ENCODE measurements at places on chromosomes 5 and 9.
A peak's percentile ranks its signal among the peaks of the same experiment; 100 is the strongest.

GRCh38 chr5:144566747-144567420 is 396.2 kb downstream of the KCTD16 start:
- DNase-seq = no peak

- DNase-seq = no peak
Observed at GRCh38 chr9:110446171-110446570, 108.5 kb upstream of the TXNDC8 start.

GRCh38 chr9:78775211-78775610 is 478.3 kb downstream of the PSAT1 start:
- DNase-seq = no peak

DNA sequence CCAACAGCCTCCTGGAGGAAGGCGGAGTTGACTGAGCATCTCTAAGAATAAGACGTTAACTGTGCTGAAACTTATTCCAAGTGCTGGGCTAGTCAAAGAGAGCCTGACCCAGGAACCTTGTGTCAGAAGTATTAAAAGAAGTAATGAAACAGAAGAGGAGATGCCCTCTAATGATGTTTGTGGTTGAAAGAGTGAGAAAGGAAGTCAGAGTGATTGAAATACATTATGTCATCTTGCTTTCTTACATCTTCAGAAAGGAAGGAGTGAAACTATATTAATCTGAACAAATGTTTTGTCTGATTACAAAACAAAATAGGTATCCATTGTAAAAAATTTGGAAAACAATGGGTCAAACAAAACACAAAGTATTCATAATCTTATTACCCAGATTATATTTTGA is 460.7 kb downstream of the NTRK2 start:
- DNase-seq = no peak

DNA sequence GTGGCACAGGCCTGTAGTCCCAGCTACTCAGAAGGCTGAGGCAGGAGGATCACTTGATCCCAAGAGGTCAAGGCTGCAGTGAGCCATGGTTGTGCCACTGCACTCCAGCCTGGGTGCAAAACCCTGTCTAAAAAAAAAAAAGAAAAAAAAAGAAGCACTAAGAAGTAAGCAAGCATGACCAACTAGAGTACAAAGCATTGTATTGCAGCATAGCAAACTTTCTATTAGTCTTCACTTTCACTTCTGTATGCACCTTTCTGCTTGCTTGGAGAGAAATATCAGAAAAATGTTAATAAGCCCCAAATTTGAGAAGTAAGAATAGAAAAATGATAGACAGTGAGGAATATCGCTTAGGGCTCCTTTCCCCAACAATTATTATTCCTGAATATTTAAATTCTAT is 497.7 kb upstream of the WWC1 start:
- DNase-seq = no peak

GRCh38 chr9:111726949-111727348 is 65.5 kb downstream of the GNG10 start:
- no peak for DNase-seq

DNA sequence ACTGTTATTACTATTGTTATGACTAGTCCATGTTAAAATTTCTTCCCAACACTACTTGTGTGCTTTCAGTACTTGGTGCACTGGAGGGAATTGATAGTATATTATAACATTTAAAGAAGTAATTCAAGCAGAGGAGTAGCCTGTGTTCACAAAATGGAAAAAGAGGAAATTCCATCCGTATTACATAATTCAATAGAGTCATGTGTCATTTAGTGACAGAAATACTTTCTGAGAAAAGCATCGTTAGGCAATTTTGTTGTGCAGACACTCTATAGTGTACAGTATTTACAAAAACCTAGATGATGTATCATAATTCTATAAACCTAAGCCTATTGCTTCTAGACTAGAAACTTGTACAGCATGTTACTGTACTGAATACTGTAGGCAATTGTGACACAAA is 78.3 kb upstream of the PCSK5 start:
- no peak for DNase-seq

- DNase-seq = peak; percentile 35
Observed at GRCh38 chr9:96420468-96421219, 2.5 kb upstream of the ZNF367 start.

GRCh38 chr9:18829873-18830272 is 203.1 kb downstream of the SAXO1 start:
- DNase-seq = no peak

DNA sequence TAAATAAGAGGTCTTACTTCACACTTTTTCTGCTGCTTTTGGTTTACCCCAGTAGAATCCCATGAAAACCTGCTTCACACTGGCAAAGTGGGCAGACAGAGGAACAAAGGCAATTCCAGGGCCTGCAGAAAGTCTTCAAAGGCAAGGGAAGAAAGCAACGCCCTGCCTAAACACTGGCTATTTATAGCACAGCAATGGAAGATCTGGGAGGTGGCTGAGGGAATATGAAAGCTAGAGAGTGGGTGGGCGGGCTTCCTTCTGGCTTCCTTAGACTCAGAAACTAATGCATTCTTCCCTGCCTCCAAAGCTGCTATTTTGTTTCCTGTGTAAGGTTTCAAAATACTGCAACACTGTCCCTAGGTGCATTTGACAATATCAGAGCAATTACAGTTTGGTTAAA is 46.8 kb downstream of the ELAVL2 start:
- no peak for DNase-seq

GRCh38 chr9:72691671-72692070 is 170.3 kb downstream of the TMC1 start:
- DNase-seq = no peak

DNA sequence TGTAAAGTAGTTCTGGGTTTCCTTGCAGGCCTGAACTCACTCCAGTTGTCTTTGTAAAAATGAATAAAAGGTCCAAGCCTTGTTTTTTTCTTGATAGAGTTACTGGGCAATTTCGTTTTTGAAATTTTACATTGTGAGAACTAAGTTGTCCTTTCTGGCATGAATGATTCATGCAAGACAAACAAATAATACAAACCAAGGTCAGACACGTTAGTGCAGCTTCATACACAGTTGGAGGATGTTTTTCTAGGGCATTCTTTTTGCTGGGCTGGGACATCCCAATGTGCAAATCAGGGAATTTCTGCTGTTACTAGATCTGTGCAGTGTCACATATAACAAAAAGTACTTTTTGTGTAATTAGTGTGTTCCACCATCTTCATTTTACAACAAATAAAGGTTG is 96.0 kb downstream of the MEGF10 start:
- no peak for DNase-seq

GRCh38 chr9:70177121-70177520 is 81.7 kb upstream of the SMC5 start:
- DNase-seq = no peak

DNA sequence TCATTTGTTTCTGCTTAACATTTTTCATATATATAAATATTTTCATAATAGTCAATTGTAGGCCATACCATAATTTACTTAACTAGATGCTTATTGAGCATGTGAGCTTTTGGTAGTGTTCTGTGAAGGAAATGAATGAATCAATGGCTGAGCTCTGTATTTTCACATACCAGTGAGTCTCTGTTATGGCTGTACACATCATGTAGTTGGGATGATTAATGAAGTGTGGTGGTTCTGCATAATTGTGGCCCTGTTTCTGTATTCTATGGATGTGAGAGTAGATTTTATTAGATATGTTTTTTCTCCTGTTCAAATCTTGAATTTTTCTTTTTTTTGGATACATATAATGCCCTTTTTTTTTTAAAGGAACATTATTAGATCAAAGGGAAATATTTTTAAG is 56.2 kb downstream of the CTNNA1 start:
- no peak for DNase-seq

DNA sequence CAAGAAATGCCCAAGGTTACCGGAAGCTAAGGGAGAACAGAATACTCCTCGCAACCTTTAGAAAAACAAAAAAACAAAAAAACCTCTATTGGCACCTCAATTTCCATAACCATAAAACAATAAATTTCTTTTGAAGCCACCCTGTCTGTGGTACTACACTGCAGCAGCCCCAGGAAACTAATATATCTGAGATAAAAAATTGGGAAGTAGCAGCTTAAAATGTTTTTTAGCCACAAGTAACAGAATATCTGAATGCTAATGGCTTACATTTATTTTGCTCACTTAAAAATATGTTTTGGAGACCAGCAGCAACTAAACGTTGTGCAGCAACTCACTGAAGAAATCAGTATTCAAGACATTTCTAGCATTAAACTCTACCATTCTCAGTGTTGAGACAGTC is 969.6 kb downstream of the DNAH5 start:
- no peak for DNase-seq

- DNase-seq = no peak
Observed at GRCh38 chr5:14742498-14742897, 78.0 kb downstream of the OTULIN start.

- no peak for DNase-seq
Observed at GRCh38 chr5:16781828-16782626, 154.1 kb downstream of the MYO10 start.

DNA sequence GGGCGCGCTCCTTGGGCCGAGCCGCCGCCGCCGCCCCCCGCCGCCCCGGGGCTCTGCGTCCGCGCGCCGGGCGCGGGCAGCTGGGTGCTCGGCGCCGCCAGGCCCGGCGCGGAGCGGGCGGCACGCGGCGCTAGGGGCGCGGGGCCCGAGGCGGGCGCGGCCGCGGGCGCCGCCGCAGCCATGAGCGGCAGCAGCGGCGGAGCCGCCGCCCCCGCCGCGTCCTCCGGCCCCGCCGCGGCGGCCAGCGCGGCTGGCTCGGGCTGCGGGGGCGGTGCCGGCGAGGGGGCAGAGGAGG is 351 bp downstream of the TRIO start:
- no peak for DNase-seq

DNA sequence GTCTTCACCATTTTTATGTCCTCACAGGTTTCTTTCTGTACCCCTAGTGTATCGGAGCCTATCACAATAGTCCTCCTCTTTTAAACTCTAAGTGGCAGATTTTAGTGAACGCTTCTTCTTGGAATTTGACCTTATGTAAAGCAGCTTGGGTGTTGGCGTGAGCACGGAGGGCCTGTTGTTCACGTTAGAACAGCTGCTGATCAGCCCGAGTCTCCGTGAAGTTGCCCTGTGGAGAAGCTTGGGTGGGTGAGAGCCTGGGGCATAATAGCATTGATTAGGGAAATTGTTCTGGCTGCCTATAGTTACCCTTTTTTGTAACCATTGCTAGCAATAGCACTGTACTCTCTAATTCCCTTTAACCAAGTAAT is 167.0 kb upstream of the OTULINL start:
- DNase-seq = no peak

- no peak for DNase-seq
Observed at GRCh38 chr5:79107020-79107796, 4.4 kb upstream of the BHMT start.

DNA sequence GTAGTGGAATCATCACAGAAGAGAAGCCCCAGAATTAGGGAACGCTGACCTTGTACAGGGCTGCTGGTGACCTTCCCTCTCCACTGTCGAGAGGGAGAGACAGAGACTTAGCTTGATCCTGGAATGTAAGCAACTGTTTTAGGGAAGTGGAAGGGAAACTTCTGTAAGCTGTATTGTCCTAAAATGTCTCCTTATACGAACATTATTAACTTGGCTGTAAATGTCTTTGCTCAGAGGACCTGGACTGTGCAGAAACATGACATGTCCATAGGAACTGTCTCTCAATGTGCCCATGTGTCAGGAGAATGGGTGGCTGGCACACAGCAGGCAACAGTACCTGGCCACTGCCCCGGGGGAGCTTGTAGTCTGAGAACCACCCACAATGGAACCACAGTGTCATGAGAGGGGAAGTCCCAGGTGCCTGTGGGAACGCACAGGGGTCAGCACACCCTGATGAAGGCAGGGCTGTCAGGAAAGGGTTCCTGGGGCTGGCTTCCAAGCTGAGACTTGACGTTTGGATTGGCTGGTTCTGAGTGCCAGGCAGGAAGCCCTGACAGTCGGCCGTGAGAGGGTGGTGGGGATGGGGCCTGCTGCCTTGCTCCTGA is 34.0 kb downstream of the DAP start:
- DNase-seq = no peak

DNA sequence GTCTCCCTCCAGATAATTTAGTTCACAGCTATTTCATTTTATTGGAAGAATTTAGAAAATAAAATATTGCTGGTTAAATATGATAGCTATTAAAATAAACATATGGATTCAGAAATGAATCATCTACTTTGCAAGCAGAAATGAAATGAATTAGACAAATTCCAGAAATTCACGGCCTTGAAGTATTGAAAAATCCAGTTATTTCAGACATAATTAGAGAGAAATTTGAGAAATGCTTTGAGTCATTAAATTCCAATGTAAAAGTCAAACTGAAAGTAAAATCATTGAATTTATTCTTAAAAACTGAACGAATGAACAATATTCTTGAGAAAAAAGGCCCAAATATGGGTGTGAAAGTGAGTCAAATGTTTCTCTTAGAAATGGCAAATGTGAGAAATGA is 632.6 kb upstream of the EDIL3 start:
- no peak for DNase-seq

DNA sequence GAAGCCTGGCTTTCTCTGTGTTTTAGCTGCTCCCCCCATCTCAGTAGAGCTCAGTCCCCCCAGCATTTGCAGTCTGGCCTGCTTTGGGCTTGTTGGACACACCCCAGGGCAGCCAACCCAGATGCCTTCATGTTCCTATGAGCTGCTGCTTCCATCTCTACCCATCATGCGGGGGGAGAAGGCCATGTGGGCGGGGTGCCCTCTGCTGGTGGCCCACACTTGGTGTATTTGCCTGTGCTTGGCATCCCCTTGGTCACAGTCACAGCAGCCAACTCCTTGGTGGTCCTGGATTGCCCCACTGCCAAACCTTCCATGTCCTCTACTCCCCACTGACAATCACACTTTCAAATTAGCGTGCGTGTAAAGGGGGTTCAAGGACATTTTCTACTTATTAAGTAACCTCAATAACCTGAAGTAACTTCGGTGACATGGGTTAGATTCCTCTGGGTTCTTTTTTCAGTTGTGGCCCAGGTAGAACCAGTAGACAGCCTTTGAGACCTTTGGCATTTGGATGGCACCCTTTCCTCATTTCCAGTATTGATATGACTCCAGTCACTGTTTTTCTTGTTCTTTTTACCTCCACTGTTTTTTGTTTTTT is 42.8 kb downstream of the SNX30 start:
- peak; percentile 53 for DNase-seq

DNA sequence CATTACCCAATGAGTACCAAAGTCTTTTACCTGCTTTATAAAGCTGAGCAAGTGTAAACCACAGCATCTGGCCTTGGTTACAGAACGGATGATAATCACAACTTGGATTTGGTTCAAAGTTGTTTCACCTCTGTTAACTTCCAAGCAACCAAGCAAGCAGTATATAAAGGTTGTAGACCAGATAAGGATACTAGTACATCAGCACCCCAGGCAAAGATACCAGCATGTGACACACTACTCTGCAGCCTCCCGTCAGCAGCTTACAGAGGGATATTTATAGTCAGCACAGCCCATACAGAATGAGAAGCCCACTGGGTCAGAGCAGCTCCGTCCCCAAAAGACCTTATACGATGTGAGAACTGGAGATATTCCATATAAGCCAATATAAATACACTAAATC is 193.3 kb downstream of the SMARCA2 start:
- DNase-seq = no peak

GRCh38 chr5:15320871-15321270 is 179.1 kb upstream of the FBXL7 start:
- no peak for DNase-seq

GRCh38 chr5:126984632-126985031 is 45.7 kb downstream of the MARCHF3 start:
- no peak for DNase-seq
